ENCODE measurements at places on chromosomes 4 and X.

GRCh38 chr4:138804711-138805110, 210.9 kb upstream of the NOCT start:
- DNase-seq: no peak

GRCh38 chrX:153450114-153450948, 4.5 kb upstream of the TREX2 start:
- no peak for DNase-seq

GRCh38 chr4:185965426-185966384, 103.3 kb upstream of the TLR3 start:
- no peak for DNase-seq

DNA sequence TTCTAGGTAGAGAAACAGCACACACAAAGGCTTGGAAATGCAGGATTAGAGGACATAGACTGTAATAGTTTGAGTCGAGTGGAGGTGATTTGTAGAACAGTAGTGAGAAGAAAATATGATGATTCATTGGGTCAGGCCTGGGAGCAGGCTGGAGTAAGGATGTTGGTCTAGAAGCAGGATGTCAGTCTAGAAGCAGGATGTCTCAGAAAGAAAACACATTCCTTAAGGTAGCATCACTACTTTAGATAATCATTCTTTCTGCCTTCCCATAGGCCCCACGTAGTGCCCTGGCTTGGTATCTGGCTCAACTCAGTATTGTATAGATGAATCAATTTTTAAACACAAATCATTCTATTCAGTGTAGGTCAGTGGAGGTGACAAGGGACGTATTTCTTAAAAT, 11.2 kb upstream of the DACH2 start:
- no peak for DNase-seq

- no peak for DNase-seq
Observed at GRCh38 chr4:22474636-22475310, 41.1 kb downstream of the ADGRA3 start.

DNA sequence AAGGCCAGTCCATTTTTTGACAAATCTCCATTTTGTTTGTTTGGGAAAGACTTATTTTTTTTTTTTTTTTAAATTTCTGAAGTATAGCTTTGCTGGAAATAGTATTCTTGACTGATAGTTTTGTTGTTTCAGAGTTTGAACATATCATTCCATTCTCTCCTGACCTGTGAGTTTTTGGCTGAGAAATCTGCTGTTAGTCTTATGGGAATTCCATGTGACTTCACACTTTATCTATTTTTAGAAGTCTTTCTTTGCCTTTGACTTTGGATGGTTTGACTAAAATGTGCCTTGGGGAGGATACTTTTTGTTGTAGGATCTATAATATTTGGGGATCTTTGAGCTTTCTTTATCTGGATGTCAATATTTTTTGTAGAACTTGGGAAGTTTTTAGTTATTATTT, 10.7 kb upstream of the ADAM29 start:
- DNase-seq: no peak

- no peak for DNase-seq
Observed at GRCh38 chr4:105194328-105195231, 47.9 kb downstream of the TET2 start.

DNA sequence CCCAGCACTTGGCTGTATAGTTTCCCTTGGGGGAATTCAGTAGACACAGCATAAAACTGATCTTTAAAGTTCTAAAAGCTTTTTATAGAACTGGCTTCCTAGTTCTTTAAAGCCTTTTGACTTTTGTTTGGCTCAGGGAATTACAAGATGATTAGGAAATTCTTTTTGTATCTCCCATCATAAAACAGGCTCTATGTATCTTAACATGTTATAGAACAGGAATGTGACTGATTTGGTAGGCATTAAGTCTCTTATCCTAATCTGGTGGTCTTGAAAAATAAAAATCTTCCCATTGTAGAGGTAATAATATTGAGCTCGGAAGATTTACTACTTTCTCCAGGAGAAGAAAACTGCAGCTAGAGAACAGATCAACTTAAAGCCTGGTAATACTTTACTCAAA, 262.7 kb downstream of the KCNIP4 start:
- no peak for DNase-seq

DNA sequence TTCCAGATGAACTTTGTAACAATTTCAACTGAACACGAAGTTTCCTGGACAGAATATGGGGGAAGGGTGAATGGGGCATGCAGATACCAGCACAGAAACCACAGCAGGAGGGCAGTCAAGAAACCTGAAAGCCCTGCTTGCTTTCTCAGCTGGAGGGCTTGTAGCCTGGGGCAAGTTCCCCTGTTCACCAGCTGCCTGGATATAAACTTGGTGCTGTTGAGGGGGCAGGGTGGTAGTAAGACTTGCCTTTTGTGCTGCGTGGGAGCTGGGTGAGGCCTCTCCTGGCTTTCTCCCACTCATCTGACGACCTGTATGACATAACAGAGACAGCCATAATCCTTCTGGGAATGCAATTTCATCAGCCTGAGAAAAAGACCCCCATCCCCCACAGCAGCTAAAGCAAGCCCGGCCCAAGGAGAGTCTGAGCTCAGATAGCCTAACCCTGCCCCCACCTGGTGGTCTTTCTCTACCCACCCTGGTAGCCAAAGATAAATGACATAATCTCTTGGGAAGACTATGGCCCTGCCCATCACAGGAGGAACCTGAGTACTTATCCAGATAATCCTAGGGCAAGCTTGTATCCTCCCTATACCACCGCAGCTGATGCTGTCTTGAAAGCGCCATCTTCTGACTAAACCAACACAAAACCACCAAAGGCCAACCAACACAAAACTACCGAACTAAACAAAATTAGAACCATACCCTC, 234.3 kb downstream of the LAS1L start:
- no peak for DNase-seq

DNA sequence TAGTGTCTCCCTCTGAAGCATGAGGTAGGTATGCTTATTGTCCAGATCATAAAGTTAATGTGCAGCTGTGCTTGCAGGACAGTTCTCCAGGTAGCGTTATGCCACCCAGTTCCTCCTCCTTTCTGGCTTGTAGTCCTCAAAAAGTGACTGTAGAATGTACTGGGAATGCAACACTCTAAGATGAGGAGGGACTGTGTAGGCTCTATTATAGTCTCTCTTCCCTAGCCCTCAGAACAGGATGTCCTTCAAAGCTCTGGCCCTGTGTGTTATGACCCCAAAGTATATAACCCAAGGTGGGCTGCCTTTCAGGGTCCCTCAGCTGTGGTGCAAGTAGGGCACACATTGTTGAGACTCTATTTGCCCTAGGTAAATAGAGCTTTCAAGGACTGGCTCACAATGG, 20.8 kb upstream of the MANBA start:
- DNase-seq: no peak

DNA sequence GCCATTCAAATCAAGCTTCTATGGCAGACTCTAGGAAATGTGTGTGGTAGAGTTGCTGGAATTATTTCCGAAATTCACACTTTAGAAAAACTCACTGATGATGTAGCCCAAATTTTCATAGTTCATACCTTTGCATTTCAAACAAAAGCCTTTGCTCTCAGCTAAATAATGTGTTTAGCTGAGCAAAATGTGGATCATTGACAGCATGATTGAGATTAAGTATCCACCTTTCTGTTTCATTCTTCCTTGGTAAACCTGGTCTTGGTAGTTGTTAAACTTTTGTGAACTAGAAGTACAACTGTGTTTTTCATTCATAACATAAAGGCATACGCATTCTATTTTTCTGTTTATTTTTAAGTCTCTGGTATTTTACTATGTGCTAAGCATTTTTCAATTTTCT, 7.2 kb downstream of the PCDH7 start:
- DNase-seq: no peak

- no peak for DNase-seq
Observed at GRCh38 chrX:47576021-47576898, 6.0 kb upstream of the TIMP1 start.

DNA sequence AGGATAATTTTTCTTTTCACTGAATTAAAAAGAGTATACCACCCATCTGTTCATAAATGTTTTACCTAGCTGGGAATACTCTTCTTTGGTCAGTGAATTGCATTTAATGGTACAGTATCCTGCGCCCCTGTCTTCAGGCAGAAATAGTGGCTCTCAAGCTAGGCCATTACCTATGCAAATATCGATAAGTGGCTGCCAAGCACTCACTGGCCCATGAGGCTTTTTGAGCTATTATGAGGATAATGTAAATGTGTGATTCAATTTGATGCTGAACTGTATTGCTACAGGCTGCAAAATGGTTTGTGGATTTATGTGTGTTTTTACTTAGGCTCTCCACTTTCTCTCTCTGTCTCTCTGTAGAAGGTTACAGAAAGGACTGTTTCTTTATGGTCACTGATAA, 30.1 kb upstream of the MTMR1 start:
- DNase-seq: no peak

GRCh38 chr4:19372390-19372789, 879.3 kb upstream of the SLIT2 start:
- DNase-seq: no peak

DNA sequence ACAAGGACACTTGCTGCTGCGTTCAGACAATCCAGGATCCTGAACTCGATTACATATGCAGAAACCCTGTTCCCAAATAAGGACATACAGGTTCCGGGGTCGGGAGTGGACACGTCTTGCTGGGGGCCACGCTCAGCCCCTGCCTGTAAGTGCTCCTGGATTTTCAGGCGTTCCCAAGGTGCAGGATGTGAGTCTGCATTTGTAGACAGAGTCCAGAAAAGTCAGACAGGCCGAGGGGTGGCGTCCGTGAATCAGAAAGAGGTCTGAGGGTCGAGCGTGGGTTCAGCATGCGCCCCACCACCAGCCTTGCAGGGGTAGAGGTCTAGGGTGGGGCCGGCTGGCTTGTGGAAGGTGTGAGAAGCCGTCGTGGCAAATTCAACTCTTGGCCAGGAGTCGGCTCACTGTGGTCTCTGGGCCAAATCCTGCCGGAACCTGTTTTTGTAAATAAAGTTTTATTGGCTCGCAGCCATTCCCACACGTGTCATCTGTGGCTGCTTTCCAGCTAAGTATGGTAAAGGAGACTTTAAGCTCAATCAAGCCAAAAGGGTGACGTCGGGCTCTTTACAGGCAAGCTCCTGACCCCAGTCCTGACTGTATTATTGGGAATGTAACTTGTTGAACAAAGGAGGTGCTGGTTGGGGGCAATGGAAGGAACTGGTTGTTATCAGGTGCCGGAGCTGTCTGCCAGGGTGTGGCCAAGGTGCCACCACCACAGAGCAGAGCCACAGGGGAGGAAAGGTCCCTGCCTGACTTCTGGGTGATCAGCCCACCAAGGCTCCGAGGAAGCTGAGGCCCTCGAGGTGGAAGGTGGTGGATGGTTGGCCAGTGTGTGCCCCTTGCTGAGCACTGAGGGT, 7.4 kb downstream of the DOK7 start:
- DNase-seq: no peak

GRCh38 chr4:152817331-152817730, 37.6 kb downstream of the ARFIP1 start:
- DNase-seq: no peak

DNA sequence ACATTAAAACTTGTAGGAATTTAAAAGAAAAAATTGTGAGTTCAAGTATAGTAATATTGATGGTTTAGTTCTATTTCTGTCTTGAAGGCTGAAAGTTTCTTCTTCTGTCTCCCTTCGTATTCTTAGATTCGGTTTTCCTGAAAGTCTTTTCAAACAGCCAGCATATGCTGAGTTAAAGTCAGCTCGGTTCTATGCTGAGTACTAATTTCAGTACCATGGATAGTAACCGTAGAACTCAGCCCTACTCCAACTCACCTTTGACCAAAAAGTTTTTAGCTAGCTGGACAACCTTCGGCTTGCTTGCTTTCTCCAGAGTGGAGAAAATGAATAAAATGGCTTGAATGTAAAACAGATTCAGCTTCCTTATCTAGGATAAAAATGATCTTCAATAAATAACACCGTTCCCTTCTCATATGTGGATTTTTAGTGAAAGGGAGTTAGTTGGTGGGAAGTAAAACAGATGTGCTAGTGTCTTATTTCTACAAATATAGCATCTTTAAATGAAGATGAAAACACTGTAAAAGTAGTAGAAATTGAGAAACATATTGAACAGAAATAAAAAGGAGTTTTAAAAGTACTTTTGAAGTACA, 5.2 kb downstream of the POU4F2 start:
- no peak for DNase-seq

- no peak for DNase-seq
Observed at GRCh38 chr4:142339053-142339452, 507.0 kb downstream of the INPP4B start.

- no peak for DNase-seq
Observed at GRCh38 chrX:147333821-147334220, 519.3 kb upstream of the CXorf51A start.

Data from stimulated activated CD4-positive, alpha-beta T cell treated with anti-CD3 and anti-CD28 coated beads, Interleukin-15, amount 100 ng/mL, for 1 hour (primary cell).